ENCODE measurements at places on chromosomes 1 and 21.

GRCh38 chr21:31777857-31778256 lies 45.9 kb upstream of the SCAF4 start:
- no peak for DNase-seq

GRCh38 chr1:240905225-240905765 lies 293.3 kb upstream of the GREM2 start:
- no peak for DNase-seq

DNA sequence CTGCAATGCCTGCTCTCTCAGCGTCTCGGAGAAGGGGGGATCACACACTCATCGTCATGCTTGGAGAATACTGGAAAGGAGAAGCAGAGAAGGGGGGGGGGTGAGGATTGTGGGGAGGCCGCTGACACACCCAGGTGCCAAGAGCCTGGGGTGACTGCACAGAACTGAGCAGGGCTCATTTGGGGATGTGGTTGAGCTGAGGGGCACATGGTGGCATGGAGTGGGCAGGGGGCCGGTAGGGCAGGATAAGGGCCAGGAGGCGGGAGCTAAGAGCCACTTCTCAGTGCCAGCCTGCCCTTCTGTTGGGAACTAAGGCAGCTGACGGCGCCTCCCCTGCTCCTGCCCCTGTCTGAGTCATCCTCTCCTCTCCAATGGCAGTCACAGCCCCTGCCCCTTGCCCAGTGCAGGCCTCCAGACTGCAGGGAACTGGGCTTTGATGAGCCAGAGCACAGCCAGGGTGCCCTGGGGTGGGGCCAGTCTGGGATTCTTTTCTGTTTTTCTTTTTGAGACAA lies 27.2 kb downstream of the MRPL37 start:
- DNase-seq = no peak

- no peak for DNase-seq
Observed at GRCh38 chr1:18644446-18644845, 13.8 kb downstream of the PAX7 start.

DNA sequence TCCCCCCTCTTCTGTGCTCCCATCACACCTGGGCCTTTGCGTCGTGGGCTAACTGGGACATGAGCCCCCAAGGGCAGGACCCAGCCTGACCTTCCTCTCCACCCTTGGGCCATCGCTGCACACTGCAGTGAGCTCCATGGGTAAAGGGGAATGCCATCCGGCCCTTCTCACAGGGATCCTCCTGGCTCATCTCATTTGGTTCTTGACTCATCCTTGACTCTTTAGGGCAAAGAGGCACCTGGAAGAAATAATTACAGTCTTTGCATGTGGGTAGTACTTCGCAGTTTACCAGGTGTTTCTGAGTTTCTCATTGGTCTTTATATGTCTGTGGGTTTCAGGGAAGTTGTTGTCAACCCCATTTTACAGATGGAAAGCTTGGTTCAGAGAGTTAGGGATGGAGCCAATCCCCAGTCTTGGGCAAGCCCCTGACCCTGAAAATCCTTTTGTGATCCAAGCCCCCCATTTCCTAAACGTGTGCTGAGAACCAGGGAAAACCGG lies 59.3 kb upstream of the ID3 start:
- DNase-seq = no peak

GRCh38 chr21:10521091-10521598 lies at the start of gene TPTE:
TSS of gene TPTE (plus strand) at chr21:10521583. CDS start at chr21:10538724, 17,141 bp downstream.
- DNase-seq = no peak

- DNase-seq = peak; percentile 47
Observed at GRCh38 chr1:162070094-162070748, 730 bp downstream of the NOS1AP start.

GRCh38 chr1:219773775-219774174 lies 154.6 kb downstream of the SLC30A10 start:
- DNase-seq = no peak

- no peak for DNase-seq
Observed at GRCh38 chr1:20411196-20411980, 74.6 kb downstream of the CAMK2N1 start.

- peak; percentile 70 for DNase-seq
Observed at GRCh38 chr1:28882009-28882628, 32.2 kb upstream of the EPB41 start.

- DNase-seq = no peak
Observed at GRCh38 chr21:46038871-46039397, 57.4 kb downstream of the COL6A1 start.

DNA sequence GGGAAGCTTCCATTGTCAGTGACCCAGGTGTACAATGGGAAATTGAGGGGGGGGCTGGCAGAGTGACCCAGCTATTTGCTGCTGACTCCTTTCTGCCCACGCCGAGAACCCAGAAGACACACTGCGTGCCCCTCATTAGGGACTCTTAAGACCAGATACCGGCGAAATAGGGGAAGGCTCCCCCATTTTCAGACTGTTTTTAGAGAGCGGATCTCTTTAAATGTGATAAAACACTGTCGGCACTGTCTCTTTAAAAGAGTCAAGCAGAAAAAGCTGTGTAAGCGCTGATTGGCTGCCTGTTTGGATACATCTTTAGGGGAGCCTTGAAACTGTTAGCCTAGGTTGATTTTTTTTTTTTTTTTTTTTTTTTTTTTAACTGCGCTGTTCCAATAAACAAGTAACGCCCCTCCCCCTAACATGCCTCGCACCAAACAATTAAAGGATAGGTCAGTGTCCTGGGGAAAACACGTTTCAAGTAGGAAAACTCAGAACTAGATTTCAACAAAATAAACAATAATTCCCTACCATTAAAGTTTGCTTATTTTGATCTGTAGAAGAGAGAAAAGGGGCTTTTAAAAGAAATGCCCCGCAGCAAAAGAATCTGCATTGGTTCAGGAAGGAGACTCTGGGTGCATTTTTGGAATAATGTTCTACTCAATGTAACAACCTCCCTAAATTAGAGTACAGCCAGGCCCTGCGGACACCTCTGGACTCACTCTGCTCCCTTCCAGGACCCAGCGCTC lies 1.4 kb upstream of the SSBP3 start:
- peak; percentile 81 for DNase-seq

DNA sequence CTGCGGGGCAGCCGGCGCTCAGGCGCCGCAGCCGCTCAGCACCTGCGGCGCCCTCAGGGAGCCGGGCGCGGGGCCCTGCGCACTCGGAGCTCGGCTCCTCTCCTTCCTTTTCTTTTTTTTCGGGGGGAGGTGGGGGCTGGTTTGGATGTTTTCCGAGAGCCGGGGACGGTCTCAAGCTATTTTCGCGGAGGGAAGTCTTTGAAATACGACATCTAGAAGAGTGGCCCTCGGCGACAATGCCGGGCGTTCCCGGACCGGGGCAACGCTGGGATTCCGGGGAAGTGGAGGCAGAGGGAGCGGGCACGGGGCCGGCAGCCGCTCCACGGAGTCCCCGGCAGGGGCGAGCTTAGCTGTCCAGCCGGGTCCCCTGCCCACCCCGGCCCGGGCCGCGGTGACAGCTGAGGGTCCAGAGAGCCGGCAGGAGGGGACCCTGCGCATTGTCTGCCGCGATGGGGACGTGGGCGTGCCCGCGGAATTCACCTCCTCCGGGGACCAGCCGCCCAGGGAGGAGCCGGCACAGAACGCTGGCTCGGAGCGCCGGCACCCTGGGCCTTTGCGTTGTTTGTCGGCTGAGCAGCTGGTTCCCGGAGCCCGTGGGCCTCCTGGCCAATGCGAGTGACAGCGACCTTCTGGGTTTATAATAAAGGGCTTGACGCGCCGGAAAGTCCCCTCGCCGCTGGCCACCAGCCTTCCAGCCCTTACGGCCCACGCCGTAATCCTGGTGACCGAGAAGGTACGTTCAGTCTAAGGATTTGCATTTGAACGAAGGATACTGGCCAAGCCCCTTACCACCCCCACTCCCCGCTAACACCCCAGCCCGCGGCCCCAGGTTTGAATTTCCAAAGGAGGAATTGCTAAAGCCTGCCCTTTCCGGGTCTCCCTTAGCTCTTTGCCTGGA lies 582 bp downstream of the SLC37A1 start:
- peak; percentile 45 for DNase-seq

GRCh38 chr1:58939146-58939545 lies 155.3 kb upstream of the JUN start:
- no peak for DNase-seq

- DNase-seq = no peak
Observed at GRCh38 chr1:183515002-183515689, 42.8 kb downstream of the SMG7 start.

Data from CD8-positive, alpha-beta memory T cell (primary cell).